Stimulated activated CD4-positive, alpha-beta T cell treated with anti-CD3 and anti-CD28 coated beads, Interleukin-2, amount 100 ng/mL, for 4 hours (primary cell): ENCODE measurements at places on chromosomes 6 and 20.

DNA sequence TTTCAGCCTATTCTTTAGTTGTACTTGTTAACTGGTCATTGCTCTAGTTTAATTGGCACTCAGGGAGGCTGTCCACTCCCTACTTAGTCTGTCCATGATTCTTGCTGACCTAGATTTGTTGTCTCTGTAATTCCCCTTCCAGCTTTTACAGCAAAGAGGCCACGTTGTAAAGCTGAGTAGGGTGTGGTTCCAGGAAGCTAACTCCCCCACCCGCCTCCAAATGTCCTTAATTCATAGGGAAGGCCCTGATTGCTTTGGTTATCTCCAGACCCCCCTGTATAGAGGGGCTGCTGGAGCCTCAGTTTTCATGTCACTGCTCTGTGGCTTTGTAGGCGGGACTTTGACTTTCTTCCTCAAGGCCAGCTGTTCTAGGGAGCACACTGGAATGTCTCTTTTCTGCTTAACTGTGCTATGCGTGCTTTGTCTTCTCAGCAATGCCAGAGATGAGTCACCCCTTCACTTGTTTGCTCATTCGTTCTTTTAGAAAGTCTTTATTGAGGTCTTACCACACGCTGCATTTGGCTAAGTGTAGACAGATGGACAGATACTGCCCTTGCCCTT lies 175.1 kb upstream of the JAG1 start:
- no peak for DNase-seq

DNA sequence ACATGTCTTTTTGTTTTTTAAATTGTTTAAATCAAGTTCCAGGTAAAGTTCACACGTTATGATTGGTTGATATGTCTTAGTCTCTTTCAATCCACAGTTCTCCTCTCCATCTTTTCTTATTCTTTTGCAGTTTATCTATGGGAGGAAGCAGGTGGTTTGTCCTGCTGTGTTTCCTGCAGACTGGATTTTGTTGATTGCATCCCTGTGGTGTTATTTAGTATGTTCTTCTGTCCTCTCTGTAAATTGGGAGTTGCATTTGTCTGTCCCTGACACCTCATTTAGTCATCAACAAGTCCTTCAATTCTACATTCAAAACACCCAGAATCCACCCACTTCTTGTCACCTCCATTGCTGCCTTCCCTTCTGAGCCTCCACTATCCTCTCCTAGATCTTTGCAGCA lies 8.1 kb downstream of the PACSIN1 start:
- DNase-seq: no peak

GRCh38 chr6:127950566-127951145 lies 49.8 kb upstream of the THEMIS start:
- no peak for DNase-seq

- no peak for DNase-seq
Measured at GRCh38 chr6:106204961-106205360, 118.8 kb downstream of the PRDM1 start.

GRCh38 chr6:41731561-41732086 lies 3.8 kb downstream of the TFEB start:
- no peak for DNase-seq

DNA sequence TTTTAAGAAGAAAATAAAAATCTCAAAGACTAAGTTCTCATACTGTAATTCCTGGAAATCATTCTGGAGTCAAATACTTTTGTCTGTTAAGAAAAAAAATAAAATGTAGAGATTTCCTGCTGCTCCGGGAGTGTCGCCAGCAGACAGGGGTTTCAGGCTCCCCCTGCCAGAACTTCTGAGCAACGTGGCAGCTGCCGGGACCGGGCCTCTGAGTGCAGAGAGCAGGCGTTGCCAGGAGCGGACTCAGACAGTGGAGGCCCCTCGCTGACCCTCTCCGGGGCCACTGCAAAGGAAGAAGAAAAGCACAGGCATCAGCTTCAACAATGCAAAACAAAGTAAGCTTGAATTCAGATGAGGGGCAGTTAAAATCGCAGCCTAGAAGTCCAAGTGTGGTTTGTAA lies 95.5 kb downstream of the THBS2 start:
- no peak for DNase-seq

DNA sequence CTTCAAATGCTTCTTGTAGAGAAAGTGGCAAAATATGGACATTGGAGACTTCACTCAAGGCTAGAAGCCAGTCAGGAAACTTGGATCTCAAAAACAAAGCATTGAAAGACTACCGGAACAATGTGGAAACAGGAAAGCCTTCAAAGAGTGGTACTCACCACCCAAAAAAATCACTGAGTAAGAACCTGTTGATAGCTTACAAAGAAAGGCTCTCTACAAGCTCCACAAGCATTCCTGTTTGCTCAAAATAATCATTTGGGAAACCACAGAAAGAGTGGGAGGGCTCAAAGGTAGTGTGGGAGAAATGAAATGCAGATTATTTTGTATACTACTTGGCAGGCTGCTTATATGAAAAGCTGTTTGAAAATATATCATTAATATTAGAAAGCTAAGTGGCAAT lies 9.5 kb upstream of the DST start:
- no peak for DNase-seq

DNA sequence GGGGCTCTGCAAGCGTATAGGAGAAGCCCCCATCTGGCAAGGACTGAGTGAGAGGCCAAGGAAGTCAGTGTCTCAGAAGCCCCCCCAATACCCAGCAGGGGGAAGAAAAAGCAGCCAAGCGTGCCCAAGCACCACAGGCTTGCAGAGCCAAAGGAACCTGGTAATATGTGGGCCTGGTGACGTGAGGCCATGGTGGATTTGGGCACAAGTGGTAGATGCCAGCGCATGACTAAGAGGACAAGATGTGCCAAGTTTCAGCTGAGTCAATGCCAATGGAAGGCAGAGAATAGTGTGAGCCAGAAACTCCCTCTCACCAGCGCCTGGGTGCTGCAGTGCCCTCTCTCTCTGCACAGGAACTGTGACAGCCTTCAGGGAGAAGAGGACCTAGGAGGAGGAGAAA lies 110.0 kb downstream of the QRSL1 start:
- no peak for DNase-seq

DNA sequence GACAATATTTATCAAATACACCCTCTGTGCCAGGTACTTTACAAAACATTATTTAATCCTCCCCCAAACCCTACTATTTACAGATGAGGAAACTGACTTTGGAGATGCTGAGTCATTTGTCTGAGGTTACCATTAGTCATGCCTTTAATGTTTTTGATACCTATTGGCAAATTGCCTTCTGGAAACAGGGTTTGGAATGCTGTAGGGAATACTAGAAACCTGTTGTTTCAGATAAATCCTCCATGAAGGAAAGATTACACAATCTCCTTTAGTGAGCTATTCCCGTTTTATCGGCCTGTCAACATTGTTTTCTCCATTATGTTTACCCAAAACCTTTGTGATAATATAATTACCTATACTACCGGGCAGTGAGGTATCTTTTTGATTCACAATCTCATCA lies 93.6 kb upstream of the ADGRF1 start:
- DNase-seq: no peak

DNA sequence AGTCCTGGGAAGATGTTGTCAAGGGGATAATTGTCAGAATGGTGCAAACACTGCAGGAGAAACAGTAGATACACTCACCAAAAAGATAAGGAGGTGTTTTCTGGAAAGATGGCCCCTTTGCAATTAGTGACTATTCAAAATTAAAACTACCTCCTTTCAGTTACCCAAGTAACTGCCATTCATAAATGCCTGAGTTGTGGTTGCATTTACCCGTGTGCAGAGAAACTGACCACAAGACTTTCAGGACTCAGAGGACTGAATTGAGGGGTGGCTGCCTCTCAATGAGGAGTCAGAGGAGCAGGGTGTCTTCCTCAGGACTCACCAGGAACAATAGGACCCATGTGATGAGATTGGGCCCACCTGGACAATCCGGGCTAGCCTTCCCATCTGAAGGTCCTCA lies 39.0 kb downstream of the GCM1 start:
- no peak for DNase-seq

GRCh38 chr6:43199912-43200311 lies 17.9 kb downstream of the CUL9 start:
- DNase-seq: no peak

GRCh38 chr20:51003753-51004152 lies 19.2 kb downstream of the KCNG1 start:
- DNase-seq: no peak

- no peak for DNase-seq
Measured at GRCh38 chr6:8789878-8790277, 354.5 kb upstream of the SLC35B3 start.

DNA sequence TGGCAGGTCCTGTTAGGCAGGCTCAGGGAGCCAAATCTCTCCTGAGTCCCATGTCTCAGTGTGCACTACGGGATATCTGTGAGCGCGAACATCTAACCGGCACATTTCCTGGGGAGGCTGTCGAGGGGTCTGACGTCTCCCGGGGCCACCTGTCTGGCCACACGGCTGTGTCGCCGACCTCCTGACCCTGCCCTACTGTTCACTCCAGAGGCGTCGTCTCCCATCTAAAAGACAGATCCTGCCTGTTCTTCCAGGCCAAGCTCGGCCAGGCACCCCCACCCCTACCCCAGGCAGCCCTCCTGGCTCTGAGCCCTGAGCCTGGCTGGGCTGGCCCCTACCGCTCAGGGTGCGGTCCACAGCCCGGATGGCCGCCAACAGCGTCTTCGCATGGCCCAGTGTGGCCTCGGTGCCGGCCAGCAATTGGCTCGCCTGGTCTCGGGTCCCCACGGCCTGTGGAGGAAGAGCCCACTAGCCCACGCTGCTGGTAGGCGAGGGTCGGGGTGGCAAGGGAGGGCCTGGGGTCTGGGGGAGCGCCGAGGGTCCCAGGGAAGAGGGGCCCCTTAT lies 16.6 kb downstream of the ADRM1 start:
- DNase-seq: no peak

- no peak for DNase-seq
Measured at GRCh38 chr6:43838276-43839036, 68.4 kb downstream of the VEGFA start.

GRCh38 chr6:15453186-15453585 lies 207.3 kb downstream of the JARID2 start:
- no peak for DNase-seq

DNA sequence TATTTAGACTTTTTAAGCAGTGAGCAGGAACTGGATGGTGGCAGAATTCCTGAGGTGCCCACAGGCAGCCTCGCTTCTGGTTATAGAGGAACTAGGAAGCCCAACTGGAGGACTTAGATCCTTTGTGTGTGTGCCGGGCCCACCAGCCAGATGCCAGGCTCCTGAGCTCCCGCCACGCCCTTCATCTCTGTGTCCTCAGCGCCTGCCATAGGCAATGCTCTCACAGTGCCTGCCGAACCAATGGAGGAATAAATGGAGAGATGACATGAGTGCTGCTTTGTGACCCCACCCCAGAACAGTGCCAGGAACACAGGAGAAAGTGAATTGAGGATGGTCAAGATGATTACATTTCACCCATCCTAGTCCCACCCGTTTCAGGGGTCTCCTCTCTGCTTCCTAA lies 146.0 kb downstream of the UNC5CL start:
- no peak for DNase-seq

- no peak for DNase-seq
Measured at GRCh38 chr6:3072798-3073197, 4.5 kb downstream of the RIPK1 start.

- peak; percentile 5 for DNase-seq
Measured at GRCh38 chr6:137589067-137589848, 95.1 kb upstream of the OLIG3 start.
